ENCODE measurements at places on chromosomes 3 and 15.
A peak's percentile ranks its signal among the peaks of the same experiment; 100 is the strongest.

GRCh38 chr3:104604326-104605010, 762.2 kb upstream of the ALCAM start:
- no peak for DNase-seq

- no peak for DNase-seq
Measured at GRCh38 chr15:42984493-42985034, 64.0 kb upstream of the TTBK2 start.

GRCh38 chr3:183533412-183534132, 21.9 kb downstream of the KLHL6 start:
- no peak for DNase-seq

GRCh38 chr15:64934023-64934422, 22.3 kb downstream of the ANKDD1A start:
- peak; percentile 39 for DNase-seq

- DNase-seq: no peak
Measured at GRCh38 chr3:175898194-175898593, 1039.1 kb downstream of the NAALADL2 start.

- DNase-seq: peak; percentile 89
Measured at GRCh38 chr15:56464893-56465520, at the start of gene MNS1. Gene MNS1, minus strand, starts transcription at chr15:56465137. Its CDS starts 165 bp downstream, at chr15:56464972.

GRCh38 chr3:65576966-65577365, 461.8 kb downstream of the MAGI1 start:
- DNase-seq: no peak

GRCh38 chr3:99330924-99331532, 307.4 kb upstream of the COL8A1 start:
- no peak for DNase-seq

DNA sequence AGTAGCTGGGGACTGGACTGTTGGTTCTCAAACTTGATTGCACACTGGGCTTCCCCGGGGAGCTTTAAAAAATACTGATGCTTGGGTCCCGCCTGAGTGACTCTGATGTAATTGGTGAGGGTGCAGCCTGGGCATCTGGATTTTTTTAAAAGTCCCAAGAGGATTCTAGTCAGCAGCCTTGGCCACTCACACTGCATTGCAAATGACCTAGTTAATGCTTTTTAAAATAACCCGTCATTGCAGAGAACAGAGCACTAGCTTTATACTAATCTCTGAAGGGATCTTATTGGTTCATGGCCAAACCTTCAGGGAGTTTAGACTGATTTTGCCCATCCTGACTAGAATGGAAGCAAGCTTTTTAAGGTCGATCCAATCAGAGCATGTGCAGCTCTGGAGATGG, 310.6 kb upstream of the PROK2 start:
- DNase-seq: no peak

- no peak for DNase-seq
Measured at GRCh38 chr15:52440414-52440813, 88.3 kb downstream of the MYO5A start.

DNA sequence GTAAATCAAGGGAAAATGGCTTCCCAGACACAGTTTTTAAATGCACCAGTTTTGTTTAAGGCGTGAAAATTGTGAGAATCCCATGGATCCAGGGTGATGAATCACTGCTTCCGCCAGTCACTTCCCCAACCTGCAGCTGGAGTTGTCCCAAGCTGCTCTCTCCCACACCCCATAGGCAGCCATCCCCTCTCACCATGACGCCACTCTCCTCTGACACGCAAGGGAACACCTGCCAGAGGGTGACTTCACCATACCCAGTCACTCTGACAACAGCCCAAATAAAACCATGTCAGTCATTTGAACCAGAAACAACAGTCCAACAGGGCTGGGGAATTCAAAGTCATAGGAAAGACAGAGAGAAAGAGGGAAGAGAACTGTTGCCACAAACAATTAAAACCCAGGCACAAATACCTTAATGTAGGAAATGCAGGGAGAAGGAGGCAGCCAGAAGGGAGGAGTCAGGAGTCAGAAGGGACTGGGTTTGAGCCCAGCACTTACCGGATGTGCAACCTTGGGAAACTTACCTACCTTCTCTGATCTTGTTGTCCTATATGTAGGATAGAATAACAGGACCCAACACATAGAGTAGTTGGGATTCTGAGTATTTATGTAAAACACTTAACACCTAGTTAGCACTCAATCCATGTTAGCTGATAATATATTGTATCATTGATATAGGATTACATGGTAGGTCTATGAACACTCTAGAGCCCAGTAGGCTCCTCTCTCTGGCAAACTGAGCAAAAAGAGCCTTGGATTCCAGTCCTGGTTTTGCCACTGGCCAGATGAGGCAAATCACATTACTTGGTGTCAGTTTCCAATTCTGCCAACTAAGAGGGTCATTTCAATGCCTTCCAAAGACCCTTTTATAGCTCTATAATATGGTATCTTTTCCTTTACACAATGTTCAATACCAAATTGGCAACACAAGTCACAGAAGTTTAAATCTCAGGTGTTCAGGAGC, 326.3 kb upstream of the ICE2 start:
- DNase-seq: no peak

- no peak for DNase-seq
Measured at GRCh38 chr15:48395521-48396011, 64.3 kb downstream of the DUT start.
